Upper lobe of right lung (tissue), 1 donor: ENCODE measurements at places on chromosomes 13 and 19.
A peak's percentile ranks its signal among the peaks of the same experiment; 100 is the strongest.

DNA sequence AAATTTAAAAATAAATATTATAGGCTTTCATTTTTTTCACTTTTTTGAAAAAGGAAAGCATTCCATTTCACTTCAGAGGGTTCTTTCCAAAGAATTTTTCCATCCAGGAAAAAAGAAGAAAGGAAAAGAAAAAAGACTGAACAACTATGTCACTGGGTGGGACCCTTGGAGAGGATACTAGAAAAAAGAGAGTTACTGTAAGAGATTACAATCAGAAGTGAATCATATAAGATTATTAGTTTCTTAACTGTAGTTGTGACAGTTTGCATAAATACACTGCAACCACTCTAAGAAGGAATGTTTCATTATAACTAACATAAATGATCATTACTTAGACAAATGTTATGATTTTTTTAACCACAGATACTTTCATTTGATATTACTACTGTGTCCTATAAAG, 87.8 kb downstream of the KLF12 start:
- DNase-seq, result no peak

DNA sequence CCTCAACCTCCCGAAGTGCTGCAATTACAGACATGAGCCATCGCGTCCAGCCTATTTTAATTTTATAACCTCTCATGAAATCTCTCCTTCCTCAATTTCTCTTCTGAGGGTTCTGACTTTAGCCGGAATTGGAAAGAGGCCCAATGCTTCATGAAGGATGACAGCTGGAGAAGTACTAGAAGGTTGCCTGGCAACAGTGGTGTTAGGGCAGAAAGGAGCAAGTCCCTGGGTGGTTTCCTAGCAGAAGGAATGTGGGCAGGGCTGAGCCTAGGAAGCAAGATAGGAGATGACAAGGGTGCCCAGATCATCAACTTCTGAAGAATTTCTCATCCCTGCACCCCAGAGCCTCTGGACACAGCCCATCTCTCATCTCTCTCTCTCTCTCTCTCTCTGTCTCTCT, 25.8 kb downstream of the CACNG6 start:
- DNase-seq, result no peak

DNA sequence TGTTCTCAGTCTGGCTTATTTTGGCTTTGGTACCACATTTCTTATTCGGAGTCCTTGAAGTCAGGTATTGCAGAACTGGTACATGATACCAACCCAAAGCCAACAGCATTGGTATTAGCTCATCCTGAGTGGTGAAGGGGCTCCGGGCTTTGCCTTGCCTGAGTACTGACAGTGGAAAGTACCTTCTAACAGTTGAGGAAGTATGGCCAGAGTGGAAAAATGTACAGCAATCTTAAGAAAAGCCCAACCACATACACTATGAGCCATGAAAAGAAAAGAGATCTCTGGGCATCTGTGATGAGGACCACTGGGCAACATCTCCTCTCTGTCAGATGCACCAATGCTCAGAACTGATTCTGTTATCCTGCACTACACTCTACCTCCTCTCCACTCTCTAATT, 8.3 kb downstream of the LCP1 start:
- DNase-seq, result no peak

DNA sequence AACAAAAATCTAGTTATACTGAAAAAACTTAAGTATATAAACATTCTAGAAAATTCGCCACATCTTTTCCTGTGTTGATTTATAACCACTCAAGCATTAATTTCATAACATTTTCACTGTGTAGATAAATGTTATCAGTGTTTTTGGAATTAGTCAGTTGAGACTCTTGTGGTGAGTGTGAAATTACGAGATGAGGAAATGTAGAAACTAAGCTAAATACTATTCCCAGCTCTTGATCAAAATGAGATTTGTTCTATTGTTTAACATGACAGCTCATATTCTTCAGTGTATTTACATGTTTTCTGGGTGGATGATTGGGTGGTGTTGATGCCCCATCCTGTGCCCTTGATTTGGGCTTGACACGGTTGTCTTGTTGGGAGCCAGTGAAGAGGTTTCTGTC, 406.8 kb downstream of the DACH1 start:
- no peak for DNase-seq

GRCh38 chr19:10603084-10603872, 16.2 kb upstream of the AP1M2 start:
- peak; percentile 72 for DNase-seq

GRCh38 chr13:64158908-64159307, 2743.3 kb upstream of the PCDH20 start:
- DNase-seq, result no peak

- DNase-seq, result no peak
These were observed 572.5 kb upstream of the SLC10A2 start for GRCh38 chr13:103638706-103639105.

- no peak for DNase-seq
These were observed 138.5 kb upstream of the DACH1 start for GRCh38 chr13:72005455-72005854.

- no peak for DNase-seq
These were observed 450.8 kb downstream of the DCT start for GRCh38 chr13:94028650-94029049.

DNA sequence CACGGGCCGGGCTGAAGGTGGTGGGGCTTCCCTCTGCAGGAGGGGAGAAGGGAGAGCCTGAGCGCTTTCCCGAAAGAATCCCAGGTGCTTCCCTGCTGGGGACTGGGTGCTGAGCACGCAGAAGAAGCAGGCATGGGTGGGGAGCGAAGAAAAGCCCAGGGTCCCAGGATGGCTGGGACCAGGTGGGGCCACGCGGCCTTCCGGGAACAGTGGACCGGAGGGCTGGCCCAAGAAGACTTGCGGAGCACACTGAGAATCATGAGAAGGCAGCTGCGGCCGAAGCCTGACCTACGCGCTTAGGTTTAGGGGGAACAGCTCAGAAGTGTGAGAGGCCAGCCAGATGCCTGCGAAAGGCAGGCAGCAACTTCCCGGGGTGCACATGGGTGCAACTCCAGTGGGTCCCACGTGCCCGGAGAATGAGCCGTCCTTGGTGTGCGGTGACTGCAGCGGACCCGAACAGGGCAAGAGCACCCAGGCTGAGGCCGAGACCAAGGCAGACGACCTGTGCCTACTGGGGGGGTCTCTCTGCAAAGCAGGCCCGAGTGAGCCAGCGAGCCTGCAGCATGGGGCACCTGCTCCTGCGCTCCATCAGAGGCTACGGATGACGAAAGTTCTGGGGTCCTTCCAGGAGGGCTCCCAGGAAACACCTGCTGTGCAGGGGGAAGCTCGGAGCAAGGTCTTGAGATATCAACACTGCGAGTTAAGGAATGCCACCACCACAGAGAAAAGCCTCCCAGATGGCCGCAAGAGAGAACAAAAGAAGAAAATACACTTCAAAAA, 52.4 kb downstream of the MLLT1 start:
- DNase-seq, result no peak

- no peak for DNase-seq
These were observed 11.6 kb downstream of the IGFL2 start for GRCh38 chr19:46159418-46160232.

GRCh38 chr13:22243469-22244163, 572.7 kb downstream of the FGF9 start:
- no peak for DNase-seq

GRCh38 chr13:30892966-30893365, 13.1 kb upstream of the MEDAG start:
- DNase-seq, result no peak

GRCh38 chr19:33260628-33261418, 35.2 kb upstream of the SLC7A10 start:
- peak; percentile 84 for DNase-seq

DNA sequence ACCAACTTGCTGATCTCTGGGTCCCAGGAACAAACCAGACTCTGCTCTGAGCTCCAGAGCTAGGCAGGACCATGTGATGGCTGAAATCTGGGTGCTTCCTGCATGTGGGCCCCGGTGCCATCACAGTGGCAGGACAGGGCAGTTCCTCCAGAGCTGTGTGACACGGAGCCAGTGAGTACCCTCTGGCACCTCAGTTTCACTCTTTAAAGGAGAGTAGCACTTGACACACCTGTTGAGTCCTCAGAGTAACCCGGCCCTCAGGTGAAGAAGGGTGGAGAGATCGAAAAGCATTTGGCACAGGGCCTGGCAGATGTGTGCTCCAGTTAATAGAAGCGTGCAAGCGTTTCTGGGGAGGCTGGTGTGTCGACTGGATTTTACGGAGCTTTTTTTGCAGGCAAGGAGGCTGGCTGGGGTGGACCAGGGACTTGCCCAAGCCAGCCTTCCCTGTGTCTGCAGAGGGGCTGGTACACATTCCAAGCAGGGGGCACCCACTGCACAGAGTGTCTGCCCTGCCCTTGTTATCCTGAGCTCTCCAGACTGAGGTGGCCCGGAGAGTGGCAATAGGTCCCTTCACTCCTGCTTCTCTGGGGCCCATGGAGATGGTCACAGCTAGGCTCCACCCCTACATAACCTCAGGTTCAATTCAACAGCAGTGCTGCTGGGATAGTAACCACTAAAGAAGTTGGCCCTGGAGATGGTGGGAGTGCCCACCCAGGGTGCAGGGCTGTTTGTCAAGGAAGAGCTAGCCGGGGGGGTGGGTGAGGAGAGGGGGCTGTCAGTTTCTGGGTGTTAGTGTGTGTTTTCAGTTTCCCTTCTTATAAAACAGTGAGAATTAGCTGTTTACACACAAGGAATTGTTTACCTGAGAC, 8.3 kb downstream of the RPS19 start:
- DNase-seq, result no peak

GRCh38 chr19:28701491-28701890, 511.5 kb downstream of the UQCRFS1 start:
- DNase-seq, result no peak
